ENCODE measurements at places on chromosomes 7 and 10.

DNA sequence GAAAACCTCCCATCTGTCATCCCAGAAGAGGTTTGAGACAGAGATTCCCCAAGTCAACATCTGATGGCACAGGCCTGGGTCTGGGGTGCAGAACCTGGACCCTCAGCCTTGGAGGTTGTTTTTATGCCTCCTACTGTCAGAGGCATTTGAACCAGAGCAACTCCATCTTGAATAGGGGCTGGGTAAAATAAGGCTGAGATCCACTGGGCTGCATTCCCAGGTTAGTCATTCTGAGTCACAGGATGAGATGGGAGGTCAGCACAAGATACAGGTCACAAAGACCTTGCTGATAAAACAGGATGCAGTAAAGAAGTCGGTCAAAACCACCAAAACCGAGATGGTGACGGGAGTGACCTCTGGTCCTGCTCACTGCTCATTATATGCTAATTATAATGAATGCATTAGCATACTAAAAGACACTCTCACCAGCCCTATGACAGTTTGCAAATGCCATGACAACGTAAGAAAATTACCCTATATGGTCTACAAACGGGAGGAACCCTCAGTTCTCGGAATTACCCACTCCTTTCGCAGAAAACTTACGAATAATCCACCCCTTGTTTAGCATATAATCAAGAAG, 92.0 kb downstream of the ITGA8 start:
- no peak for DNase-seq

GRCh38 chr10:132492323-132493025, 45.1 kb upstream of the INPP5A start:
- DNase-seq, result no peak

DNA sequence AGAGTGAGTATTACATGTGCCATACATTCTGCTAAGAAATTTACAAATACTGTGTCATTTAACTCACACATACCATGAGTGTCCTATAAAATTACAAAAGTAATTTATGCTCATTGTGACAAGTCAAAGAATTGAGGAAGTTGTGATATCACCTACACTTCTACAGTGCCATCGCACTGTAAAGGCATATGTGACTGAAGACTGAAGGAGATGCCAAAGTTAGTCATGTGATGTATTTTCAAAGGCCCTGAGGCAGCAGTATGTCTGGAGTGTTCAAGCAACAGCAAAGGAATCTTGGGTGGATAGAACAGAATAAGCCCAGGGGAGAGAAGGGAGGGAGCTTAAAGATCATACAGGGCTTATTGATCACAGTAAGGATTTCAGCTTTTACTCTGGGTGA, 176.8 kb downstream of the WNT2 start:
- DNase-seq, result no peak

- DNase-seq, result no peak
Observed at GRCh38 chr10:72105710-72106109, 17.4 kb upstream of the SPOCK2 start.

DNA sequence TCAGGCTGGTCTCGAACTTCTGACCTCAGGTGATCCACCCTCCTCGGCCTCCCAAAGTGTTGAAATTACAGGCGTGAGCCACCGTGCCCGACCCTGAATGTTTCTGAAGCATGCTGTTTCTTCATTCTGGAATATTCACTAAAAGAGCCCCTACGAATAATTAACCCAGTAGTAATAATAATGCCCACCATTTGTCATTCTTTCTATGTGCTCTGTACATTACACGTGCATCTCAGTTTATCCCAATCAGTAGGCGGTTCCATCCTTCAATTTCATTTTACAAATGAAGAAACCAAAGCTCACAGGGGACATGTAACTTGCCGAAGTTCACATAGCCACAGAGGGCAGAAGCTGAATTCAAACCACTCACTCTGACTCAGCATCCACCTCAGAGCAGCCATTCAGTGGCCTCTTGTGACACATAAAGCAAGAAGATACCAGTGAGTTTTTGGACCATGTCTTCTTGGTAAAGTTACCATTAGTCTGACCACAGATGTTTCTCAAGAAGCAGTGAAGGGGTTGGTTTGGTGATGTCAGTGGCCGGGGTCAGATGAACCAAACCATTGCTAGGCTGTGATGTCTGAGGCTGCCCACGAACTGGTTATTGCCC, 71.9 kb upstream of the DUSP5 start:
- no peak for DNase-seq

DNA sequence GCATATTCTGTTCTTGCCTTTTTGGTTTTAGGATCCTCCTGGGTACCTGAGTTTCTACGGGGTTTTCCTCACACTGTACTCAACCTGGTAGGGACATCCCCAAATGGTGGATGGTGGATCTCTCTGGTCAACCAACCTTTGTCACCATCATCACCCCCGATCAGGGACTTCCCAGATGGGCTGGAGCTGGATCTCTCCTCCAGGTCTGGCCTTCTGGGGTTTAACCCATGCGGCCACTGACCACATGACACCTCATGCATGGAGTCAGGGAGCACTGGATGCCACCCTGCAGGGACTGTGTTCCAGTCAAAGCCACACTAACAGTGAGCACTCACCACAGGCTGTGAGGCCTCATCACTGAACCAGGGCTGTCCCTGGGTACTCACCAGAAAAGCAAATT, 80.0 kb downstream of the CELF2 start:
- no peak for DNase-seq

DNA sequence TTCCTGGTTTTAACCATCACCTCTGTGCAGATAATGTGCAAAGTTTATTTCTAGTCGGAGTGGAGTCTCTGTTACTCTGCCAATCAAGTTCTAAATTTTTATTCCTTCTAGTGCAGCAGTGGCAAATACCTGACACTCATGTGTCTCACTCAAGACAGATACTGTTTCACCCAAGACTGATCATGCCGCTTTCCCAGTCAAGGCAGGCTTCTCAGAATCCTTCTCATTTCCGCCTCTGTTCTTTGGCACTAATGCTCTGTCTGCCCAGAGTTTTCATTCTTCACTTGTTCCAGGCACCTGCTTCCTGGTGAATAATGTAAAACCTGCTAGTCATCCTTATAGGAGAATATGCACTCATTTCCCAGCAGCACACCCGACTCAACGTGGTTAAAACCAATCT, 24.7 kb downstream of the MET start:
- DNase-seq, result no peak

DNA sequence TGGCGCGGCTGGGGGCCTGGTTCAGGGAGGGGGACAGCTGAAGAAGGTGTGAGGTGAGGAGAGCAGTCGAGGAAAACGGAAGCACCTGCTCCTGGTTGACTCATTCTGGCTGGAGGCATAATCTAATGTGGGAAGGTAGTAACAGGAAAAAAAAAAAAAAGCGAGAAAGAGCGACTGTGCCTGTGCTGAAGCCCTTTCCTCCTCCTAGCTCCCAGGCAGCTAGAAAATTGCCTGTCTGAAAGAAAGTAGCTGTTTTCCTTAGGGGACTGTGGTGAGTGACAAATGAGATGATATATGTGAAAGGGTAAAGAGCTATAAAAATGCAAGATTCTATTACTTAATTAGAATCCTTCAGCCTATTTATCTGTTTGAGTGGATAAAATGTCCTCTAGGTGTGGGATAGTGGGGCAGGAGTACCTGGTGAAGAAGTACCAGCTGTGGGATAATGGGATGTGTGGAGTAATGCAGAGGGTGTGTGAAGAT, 4.9 kb upstream of the MEST start:
- DNase-seq, result no peak

GRCh38 chr10:24545585-24545984, 178.1 kb downstream of the ARHGAP21 start:
- DNase-seq, result no peak

GRCh38 chr10:129491123-129491734, 24.2 kb downstream of the MGMT start:
- DNase-seq, result no peak

GRCh38 chr7:82348251-82348650, 95.3 kb downstream of the CACNA2D1 start:
- DNase-seq, result no peak

Data from cortex of kidney (tissue), 1 donor.